Stimulated activated CD4-positive, alpha-beta T cell treated with anti-CD3 and anti-CD28 coated beads, Interleukin-15, amount 100 ng/mL, for 1 hour (primary cell): ENCODE measurements at places on chromosomes 3 and 15.

GRCh38 chr3:31166249-31166885 is 271.9 kb upstream of the GADL1 start:
- no peak for DNase-seq

DNA sequence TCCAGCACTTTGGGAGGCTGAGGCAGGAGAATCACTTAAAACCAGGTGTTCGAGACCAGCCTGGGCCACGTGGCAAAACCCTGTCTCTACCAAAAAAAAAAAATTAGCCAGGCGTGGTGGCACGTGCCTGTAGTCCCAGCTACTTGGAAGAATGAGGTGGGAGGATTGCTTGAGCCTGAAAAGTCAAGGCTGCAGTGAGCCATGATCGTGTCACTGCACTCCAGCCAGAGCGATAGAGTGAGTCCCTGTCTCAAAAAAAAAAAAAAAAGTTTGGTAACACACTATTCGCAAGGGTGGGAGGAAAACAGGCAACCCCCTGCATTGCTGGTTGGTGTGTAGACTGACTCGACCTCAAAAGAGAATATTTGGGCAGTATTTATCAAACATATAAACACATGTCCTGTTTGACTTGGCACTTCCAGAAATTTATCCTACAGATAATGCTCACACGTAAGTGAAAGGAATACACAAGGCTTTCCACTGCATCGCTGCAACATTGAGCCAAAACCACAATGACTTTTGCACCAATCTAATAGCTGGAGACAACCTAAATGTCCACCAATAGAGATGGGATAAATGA is 3.1 kb upstream of the ANPEP start:
- DNase-seq: no peak

GRCh38 chr15:92733934-92734521 is 78.5 kb upstream of the FAM174B start:
- no peak for DNase-seq

- no peak for DNase-seq
These were observed 9.1 kb upstream of the MFSD1 start for GRCh38 chr3:158792709-158793108.

DNA sequence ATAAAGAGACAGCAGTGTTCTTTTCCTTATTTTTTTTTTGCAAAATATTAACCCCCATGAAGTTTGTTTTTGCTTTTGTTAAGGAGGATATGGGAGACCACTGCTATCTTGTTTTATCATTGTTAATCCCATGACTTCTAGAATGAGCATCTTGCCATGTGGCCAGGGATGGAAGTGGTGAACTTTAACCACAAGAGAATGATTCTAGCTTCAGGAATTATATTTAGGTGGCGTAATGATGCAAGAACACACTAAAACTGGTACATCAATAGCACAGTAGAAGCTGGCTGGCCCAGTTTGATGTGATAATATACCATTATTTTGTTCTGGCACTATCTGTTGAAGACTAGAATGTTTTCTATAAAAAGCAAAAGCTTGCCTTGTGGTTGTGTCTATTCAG is 720.9 kb downstream of the GRM7 start:
- DNase-seq: no peak

GRCh38 chr3:183477801-183478456 is 49.5 kb upstream of the MCF2L2 start:
- no peak for DNase-seq

GRCh38 chr3:2023959-2024358 is 74.7 kb upstream of the CNTN4 start:
- DNase-seq: no peak

- no peak for DNase-seq
These were observed 89.3 kb downstream of the NR2E3 start for GRCh38 chr15:71899674-71900073.

GRCh38 chr3:59481776-59482400 is 432.1 kb upstream of the CFAP20DC start:
- no peak for DNase-seq

DNA sequence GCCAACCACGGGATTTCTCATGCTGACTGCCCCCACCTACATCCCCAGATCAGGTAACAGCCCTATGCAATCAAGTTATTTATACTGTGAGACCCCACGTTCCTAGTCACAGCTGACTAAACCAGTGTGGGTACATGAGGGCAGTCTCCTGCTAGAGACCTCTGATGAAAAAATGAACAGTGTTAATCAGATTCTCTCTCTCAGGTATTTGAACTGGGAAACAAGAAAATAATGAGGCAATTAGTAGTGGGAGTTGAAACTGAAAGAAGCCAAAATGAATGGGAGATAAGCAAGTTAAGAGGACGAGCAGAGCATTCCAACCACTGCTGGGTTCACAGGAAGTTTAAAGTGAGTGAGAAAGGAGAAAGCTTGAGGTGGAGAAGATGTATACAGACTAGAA is 98.5 kb upstream of the MYO5C start:
- DNase-seq: no peak

GRCh38 chr15:33644304-33644703 is 324.0 kb upstream of the CHRM5 start:
- DNase-seq: no peak

GRCh38 chr15:99421172-99421656 is 144.6 kb upstream of the MEF2A start:
- DNase-seq: no peak

- DNase-seq: no peak
These were observed 32.7 kb downstream of the CRABP1 start for GRCh38 chr15:78372880-78373279.

- no peak for DNase-seq
These were observed 27.4 kb upstream of the ATP10A start for GRCh38 chr15:25890529-25890928.

- no peak for DNase-seq
These were observed 287.7 kb upstream of the NR2F2 start for GRCh38 chr15:96042734-96043224.

- no peak for DNase-seq
These were observed 56.5 kb downstream of the ST6GAL1 start for GRCh38 chr3:186986816-186987215.
